ENCODE measurements at places on chromosomes 2 and 18.

DNA sequence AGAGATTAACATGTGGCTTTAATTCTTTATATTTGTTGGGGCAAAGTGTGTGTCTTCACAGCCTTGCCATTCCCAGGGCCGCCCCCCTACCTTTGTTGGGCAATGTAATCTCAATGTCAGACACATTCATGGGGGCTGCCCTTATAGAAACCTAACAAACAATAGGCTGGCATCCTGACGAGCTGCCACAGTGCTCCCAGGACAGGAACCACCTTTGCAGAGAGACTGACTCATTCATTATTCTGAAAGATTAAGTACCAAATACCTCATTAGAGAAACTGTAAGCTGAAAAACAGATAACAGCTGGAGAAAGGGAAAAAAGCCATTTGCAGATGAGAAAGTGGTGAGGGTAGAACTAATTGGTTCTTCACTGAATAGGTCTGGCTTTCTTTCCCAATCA, 1587.5 kb upstream of the PIK3C3 start:
- no peak for DNase-seq

- no peak for DNase-seq
Measured at GRCh38 chr18:49677081-49677480, 115.2 kb downstream of the LIPG start.

GRCh38 chr18:76721207-76721996, 101.0 kb upstream of the ZNF236 start:
- DNase-seq = no peak

GRCh38 chr2:126796931-126797621, 101.6 kb upstream of the TEX51 start:
- DNase-seq = no peak

DNA sequence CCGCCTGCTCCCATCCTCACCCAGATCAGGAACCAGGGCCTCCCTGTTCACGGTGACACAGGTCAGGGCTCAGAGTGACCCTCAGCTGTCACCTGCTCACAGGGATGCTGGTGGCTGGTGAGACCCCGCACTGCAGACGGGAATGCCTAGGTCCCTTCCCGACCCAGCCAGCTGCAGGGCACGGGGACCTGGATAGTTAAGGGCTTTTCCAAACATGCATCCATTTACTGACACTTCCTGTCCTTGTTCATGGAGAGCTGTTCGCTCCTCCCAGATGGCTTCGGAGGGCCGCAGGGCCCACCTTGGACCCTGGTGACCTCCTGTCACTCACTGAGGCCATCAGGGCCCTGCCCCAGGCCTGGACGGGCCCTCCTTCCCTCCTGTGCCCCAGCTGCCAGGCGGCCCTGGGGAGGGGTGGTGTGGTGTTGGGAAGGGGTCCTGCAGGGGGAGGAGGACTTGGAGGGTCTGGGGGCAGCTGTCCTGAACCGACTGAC, 31.7 kb downstream of the GPC1 start:
- DNase-seq = no peak

DNA sequence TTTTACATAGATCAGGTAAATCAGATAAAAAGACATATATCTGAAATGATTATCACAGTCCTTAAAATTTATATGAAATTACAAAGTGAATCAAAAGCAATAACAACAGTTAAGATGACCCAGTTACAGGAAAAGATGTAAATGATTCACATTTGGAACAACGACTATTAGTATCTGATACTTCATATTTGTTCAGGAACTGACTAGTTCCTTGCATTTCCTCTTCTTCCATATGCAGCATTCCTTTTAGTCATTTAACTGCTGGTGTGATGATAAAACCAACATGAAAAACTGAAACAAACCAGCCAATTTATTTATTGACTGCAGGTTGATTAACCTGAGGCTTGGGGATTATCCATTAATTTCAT, 75.2 kb downstream of the RBMS1 start:
- no peak for DNase-seq

- DNase-seq = peak; percentile 35
Measured at GRCh38 chr2:19899985-19900930, 1.5 kb downstream of the TTC32 start.

DNA sequence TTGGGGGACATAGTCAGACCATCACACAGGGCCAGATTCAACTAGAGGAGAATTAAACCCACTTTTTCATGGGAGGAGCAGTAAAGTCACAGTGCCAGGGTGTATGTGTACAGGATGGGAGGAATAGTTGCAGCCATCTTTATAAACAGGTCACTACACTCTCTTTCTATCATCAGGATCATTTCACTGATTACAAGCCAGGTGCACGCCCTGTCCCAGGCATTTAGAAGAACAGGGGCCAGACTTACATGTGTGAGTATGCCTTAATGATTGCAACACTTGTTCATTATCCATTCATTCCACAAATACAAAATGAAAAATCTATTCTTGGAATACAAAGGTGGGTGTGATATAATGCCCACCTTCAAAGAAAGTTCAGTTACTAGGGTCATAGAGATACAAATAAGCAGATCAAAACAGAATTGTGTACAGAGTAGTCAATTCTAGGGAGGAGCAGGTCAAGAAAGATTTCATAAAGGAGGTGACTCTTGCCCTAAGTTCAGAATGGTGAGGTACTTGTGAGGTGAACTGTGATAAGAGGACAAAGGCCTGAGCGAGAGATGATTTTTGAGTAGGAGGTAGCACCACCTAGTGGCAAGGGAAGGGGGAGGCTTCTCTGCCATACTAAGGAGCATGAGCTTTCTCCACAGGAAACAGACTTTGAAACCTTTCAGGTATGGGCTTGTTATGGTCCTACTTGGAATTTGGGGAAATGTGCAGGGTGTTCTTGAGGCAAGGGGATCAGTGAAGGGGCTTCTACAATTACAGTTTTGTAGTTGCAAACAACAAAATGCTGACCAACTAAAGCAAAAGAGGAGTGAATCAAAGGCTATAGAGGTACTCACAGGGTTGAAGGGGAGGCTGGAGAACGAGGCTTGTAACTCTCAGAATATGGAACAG, 156.3 kb downstream of the SUCLG1 start:
- peak; percentile 41 for DNase-seq

DNA sequence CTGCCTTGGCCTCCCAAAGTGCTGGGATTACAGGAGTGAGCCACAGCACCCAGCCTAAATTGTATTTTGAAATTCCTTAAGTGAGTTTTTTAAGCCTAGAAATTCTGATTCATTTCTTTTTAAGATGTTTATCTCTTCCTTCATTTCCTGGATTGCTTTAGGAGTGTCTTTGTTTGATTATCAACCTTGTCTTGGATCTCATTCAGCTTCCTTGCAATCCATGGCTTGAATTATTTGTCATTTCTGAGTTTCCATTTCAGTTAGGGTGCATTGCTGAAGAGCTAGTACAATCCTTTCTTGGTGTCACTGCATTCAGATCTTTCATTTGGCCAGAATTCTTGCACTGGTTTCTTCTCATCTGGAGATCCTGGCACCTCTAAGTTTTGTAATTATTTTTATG, 606.4 kb upstream of the ZNF804A start:
- DNase-seq = no peak

DNA sequence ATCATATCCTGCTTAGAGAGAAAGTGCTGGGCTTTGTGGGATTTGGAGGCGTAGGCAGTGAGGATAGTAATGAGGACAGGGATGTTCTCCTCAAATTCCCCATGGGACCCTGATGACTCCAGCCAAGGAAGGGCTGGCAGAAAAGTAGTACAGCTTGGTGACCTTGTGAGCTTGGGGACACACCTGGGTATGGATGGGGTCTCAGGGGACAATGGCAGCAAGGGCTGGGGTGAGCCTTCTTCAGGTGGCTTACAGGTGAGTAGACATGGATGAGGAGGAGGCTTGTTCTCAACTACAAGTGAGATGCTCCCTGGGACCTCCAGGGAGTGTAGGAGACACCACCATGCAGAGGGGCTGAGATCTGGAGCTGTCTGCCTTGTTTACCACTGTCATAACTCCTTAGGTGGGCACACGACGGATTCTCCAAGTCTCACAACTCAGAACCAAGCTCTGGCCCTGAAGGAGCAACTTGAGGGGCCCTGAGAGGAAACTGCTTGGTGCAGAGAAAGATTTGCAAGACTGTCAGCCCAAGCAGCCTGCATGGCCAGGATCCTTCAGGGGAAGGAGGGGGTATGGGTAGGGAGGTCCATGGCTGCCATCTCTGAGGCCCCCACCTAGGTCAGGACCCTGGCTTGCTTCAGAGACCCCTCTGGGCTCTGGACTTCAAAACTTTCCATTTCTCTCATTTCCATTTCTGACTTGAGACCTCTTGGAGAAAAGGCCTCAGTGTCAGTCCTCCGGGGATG, 262.8 kb downstream of the DYSF start:
- DNase-seq = no peak

- no peak for DNase-seq
Measured at GRCh38 chr2:29013057-29013780, 32.1 kb downstream of the TOGARAM2 start.

GRCh38 chr2:198479065-198479464, 674.7 kb downstream of the PLCL1 start:
- DNase-seq = no peak

- DNase-seq = no peak
Measured at GRCh38 chr2:12797815-12798214, 81.1 kb downstream of the TRIB2 start.

- DNase-seq = no peak
Measured at GRCh38 chr2:224948859-224949258, 93.4 kb downstream of the DOCK10 start.

- no peak for DNase-seq
Measured at GRCh38 chr18:9069601-9070000, 32.9 kb upstream of the NDUFV2 start.

DNA sequence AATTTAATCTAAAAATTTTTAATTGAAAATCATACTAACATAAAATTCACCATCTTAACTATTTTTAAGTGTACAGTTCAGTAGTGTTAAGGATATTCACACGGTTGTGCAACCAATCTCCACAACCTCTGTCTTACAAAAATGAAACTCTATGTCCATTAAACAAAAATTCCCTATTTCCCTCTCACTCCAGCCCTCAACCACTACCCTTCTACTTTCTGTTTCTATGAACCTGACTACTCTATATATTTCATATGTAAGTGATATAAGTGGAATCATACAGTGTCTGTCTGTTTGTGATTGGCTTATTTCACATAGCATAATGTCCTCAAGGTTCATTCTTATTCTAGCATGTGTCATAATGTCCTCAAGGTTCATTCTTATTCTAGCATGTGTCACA, 34.3 kb upstream of the OSBPL6 start:
- DNase-seq = no peak

GRCh38 chr2:232883116-232883721, 13.2 kb downstream of the SNORC start:
- DNase-seq = no peak

- DNase-seq = no peak
Measured at GRCh38 chr2:15182275-15182674, 378.9 kb downstream of the NBAS start.

GRCh38 chr2:105158002-105158401, 83.5 kb upstream of the GPR45 start:
- DNase-seq = no peak

DNA sequence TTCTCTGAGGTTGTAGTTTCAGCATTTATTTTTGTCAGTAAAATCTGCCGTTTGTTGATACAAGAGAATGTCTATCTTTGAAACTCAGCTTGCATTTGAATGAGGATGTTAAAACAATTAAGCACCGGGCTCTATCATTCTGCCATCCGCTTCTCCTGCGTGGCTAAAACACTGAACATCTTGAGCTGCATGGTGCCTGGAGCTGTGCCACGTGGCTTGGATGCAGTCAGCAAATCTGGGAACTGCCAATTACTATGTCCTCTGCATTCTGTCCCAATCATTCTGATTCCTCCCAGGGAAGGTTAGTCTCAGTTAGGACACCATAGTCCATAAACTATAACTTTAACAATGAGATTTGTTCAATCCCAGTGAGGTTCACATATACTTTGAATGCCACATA, 598.4 kb downstream of the FBXO15 start:
- no peak for DNase-seq

DNA sequence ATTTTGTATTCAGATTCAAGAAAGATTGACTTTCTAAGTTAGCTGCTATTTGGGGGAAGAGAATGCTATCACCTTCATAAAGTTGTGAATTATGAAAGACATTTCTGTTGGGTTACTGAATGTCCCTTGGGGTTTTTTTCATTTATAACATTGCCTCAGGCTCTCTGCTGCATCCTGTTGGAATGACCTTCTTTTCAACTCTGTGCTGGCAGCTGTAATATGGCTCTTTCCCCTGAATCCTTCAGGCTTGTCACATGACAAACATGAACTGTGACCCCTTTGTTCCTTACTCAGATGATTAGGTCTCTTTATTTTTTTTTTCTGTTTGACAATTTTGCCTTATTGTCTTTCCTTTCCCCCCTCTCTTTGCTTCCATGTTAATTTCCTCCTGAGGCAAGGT, 159.8 kb downstream of the TAF4B start:
- DNase-seq = peak; percentile 22

- no peak for DNase-seq
Measured at GRCh38 chr18:10444314-10445006, 10.0 kb upstream of the APCDD1 start.

- DNase-seq = no peak
Measured at GRCh38 chr2:236521556-236521955, 48.1 kb upstream of the ACKR3 start.
